Coronary artery (tissue), 2 donors: ENCODE measurements at places on chromosomes 3 and 15.
A peak's percentile ranks its signal among the peaks of the same experiment; 100 is the strongest.

GRCh38 chr3:35528728-35529127 is 110.6 kb upstream of the ARPP21 start:
- DNase-seq: no peak

DNA sequence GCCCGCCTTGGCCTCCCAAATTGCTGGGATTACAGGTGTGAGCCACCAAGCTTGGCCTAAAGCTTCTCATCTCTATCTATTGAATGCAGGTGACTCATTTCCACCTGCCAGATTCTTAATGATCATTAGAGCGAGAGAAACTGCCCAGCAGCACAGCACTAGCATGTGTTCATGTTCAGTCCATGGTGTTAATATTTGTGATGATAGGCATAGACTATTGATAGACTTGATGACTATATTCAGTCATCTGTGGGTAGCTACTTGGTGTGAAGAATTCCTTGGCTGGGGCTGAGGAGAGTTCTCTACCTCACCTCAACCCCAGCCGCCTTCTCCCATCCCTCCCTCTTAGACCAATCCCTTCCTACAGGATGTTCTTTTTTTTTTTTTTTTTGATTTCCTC is 60.0 kb downstream of the ST6GAL1 start:
- no peak for DNase-seq

GRCh38 chr3:65412588-65412987 is 626.1 kb downstream of the MAGI1 start:
- DNase-seq: no peak

- DNase-seq: no peak
Observed at GRCh38 chr3:153247331-153248330, 85.6 kb downstream of the RAP2B start.

DNA sequence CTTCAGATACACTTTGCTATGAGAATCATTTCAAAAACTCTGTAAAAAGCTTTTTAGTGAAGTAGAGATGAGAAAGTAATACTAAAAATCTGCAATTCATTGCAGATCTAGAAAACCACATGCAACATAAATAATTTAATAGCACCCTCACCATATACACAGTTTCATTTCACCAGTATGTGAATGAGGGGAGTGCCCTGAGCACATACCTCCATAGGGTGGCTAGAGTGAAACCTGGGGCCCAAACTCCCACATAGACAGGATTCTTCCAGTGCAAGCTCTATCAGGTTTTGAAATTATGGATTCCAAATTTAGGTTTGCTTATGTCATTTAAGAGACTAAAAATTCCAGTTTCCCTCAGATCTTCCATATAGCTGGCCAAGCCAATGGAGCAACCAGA is 973.4 kb upstream of the CFAP20DC start:
- no peak for DNase-seq

DNA sequence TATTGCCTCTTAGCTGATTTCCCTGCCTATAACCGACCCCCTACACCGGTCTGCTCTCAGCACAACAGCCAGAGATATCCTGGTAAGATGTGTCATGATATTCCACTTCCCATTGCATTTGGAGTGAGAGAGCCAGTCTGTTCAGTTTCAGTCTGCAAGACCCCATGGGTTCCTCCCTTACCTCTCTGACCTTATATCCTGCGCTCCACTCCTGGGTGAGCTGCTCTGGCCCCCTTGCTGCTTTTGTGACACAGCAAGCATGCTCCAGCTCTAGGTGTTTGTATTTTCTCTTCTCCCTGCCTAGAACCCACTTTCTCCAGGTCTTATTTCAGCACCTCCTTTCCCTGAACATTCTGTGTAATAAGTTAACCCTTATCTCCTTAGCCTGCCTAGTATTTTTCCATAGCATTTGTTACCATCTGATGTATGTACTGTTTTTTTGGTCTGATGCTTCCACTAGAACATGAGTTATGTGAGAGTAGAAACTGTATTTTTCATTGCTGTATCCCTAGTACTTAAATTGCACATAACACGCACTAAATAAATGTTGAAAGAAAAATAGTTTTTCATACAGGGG is 44.2 kb downstream of the CMTM8 start:
- DNase-seq: no peak

DNA sequence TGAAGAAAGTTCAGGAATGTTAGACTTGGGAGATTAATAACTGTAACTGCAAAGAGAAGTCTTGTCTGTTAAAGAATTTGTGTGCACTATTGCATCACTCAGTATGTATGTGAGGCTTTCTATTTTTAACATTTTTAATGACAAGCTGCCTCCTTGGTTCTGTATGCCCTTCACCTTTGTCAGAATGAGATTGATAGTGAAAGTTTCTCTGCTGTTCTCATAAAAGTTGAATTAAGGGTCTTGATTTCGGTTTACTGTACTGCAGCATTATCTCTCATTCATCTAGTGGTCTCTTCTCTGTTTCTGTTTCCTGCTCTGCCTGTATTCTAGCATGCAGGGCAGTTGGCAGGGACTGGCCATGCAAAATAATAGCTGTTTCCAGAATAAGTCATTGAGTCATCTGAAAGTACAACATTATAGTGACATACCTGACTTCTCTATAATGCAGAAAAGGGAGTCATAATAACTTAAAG is 454.9 kb downstream of the IL5RA start:
- no peak for DNase-seq

- no peak for DNase-seq
Observed at GRCh38 chr15:77531191-77532000, 101.3 kb downstream of the LINGO1 start.

GRCh38 chr3:169694117-169694516 is 30.6 kb upstream of the MECOM start:
- DNase-seq: no peak

DNA sequence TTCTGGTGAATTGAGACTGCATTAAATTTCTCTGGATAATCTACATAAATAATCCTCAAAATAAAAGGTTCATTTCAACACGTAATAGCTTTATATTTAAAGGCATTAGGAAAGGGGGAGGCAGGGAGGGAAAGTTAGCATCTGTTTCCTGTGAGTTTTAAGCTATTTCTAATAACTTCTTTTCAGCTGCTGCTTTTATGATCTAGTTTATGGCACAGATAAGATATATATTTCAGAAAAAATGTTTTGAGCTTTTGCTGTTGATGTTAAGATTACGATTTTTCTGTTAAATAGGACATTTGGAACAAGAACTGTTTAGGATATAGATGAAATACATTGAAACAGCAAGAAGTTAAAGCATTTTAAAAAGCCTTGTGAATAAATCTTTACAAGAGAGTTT is 30.0 kb downstream of the UBE2E1 start:
- DNase-seq: no peak

DNA sequence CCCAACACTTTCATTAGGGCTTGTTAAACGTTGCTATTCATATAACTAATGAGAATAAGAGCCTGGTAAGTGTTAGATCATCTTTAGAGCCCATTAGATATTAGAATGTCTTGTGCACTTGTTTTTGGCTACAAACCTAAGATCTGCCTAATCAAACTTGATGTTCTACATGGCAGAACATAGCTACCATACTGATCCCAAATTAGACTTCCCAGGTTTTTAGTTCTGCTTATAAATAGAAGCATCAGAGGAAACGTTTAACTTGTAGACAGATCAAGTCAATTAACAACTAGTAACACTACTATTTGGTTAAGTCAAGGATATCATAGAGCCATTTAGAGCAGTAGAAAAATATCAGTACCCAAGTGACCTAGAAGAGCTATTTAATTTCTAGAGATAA is 11.7 kb upstream of the KPNA4 start:
- DNase-seq: no peak

GRCh38 chr15:67815036-67815592 is 10.2 kb upstream of the SKOR1 start:
- DNase-seq: no peak

- no peak for DNase-seq
Observed at GRCh38 chr15:30816430-30816829, 87.3 kb upstream of the FAN1 start.

GRCh38 chr3:86743233-86743632 is 247.7 kb downstream of the VGLL3 start:
- DNase-seq: no peak

DNA sequence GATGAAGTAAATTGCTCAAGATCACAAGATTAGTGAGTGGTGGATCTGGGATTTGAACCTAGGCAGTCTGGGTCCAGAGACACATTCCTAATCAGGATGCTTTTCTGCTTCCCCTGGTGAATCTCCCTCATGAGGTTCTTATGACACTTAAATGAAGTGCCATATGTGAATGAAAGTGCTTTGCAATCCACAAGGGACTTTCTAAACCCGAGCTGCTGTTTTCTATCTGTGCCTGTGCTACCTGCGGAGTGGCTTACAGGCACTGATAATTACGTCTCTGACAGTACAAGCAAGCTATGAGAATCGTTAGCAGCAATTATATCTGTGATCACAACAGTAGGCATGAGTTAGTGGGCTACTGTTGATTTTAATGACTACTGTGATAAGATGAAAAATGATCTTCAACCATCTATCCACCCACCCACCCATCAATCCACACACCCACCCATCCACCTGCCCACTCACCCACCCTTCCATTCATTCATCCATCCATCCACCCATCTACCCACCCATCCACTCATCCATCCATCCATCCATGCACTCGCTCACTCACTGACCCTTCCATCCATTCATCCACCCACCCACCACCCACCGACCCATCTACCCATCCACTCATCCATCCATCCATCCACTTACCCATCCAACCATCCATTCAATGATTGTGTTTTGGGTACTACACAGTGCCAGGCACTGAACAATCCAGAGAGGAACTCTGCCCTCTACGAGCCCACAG is 51.8 kb downstream of the ATP2B2 start:
- DNase-seq: no peak

DNA sequence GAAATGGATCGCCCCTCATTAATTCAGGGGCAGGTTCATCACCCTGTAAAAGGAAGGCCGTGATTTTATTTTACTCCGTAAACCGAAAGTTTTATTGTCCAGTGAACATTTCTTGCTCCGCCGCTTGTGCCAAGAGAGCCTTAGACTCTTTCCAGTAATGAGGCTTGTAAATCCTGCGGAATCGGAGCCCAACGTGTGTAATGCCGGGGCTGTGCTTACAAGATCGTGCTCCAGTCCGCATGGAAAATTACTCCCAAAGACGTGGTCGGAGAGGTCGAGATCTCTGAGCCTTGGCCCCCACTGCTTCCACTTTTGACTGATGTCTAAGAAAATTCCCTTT is 649 bp upstream of the PLOD2 start:
- DNase-seq: no peak

DNA sequence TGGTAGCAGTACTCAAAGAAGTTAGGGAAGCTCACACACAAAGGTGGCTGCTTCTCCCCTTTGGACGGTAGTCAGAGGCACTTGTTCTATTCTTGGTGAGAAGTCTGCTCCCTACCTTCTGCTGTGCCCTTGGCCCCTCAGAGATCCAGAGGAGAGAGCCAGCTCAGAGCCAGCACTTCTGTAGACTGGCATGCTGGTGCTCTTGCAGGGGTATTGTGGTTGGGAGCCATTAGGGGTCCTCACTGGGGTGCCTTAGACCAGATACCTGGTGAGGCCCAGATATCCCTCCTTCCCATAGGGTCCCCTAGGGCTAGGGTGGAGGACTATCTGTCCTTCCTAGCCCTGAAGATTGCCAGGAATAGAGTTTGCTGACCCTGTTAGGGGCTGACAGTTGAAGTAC is 140.6 kb downstream of the EEFSEC start:
- DNase-seq: peak; percentile 29

DNA sequence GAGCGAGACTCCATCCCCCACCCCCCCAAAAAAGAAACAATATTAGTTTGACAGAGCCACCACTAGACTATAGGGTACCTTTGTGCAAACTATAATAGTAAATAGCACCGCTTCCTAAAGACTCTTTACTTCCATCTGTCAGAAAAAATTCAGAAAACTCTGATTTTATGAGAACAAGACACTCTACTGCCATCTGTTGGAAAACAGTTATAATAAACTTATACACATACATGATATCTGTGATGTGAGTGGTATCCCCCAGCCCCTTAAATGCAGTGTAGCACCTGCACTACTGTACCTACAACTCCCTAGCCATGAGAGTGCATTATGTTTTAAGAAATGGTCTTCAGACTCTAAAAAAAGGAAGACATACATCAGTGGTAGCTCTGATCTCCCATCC is 47.1 kb upstream of the CTDSPL start:
- no peak for DNase-seq

GRCh38 chr15:65337436-65338070 is 33.1 kb downstream of the RNU5B-1 start:
- no peak for DNase-seq

DNA sequence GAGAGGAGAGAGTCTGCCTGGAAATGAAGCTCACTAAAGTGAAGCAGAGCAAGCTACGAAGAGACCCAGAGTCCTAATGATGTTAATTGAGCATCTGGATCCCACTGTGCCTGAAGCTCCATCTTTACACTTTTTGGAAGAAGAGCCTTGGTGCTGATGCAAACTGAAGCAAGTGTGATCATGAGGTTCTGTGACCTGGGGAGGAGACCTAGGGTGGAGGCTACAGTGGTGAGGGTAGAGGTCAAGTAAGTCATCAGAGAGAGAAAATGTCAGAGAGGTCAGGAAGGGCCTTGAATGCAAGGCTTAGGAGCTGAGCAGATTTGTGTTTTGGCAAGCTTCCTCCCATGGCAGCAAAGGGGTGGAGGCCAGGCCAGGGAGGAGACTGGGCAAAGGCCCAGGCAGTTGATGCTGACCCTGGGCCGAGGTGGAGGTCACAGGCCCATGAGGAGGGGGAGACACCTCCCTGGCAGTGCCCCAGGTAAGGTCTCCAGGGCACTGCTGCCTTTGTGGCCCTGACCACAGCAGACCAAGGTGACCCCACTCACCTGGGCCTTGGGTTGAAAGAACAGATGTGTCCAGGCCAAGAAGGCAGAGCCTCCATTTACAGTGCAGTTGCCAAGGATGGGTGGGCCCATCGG is 1.6 kb downstream of the GRIP2 start:
- no peak for DNase-seq

DNA sequence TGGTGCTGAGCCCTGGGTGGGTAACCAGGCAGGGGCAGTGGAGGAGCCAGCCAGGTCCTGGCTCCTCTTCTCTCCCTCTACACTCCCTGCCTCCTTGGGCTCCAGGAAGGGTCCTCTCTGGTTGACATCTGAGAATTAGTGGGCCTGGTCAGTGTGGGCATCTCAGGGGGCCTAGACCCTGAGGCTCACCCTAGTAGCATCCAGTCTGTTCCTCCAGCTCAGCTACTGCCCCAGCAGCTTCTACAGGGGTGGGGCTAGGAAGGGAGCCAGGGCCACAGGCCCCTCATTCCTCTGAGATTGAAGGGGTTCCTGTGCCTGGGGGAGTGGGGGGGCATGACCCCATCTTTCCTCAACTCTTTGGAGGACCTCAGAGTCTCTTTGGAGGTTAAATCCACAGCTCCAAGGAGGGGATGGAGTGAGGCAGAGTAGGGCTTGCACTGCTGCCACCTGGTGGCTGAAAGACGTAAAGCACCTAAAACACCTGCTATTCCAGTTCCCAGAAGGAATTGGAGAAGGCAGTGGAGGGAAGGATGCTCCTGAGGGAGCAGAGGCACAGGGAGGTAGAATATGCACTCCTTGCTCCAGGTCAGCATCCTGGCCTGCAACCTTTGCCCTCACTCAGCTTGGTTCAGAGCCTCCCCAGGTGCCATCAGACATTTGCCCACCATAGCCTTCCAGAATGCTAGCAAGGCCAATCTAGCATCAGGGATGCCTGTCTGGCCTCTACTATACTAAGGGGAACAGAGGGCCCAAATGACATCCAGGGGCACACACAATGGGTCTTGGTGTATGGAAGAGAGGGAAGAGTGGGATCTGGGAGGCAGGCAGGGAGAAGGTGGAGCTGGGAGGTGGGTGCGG is 25.1 kb downstream of the C3orf18 start:
- DNase-seq: no peak
